ENCODE measurements at places on chromosomes 4 and X. TPM values are rescaled to one million over a fixed set of nuclear protein-coding genes. Genes with fewer than 3 reads are reported as not detected.

SYN1 gene
- total RNA-seq = not detected

DRP2 gene
- under 0.01 TPM for total RNA-seq

STBD1 gene
- total RNA-seq = 2.9 TPM

TACR3 gene
- not detected for total RNA-seq

DCHS2 gene
- under 0.01 TPM for total RNA-seq

C4orf17 gene
- not detected for total RNA-seq

ACE2 gene
- total RNA-seq = 0.11 TPM
